Skeletal muscle cell (primary cell): ENCODE measurements at places on chromosomes 1 and 21.

DNA sequence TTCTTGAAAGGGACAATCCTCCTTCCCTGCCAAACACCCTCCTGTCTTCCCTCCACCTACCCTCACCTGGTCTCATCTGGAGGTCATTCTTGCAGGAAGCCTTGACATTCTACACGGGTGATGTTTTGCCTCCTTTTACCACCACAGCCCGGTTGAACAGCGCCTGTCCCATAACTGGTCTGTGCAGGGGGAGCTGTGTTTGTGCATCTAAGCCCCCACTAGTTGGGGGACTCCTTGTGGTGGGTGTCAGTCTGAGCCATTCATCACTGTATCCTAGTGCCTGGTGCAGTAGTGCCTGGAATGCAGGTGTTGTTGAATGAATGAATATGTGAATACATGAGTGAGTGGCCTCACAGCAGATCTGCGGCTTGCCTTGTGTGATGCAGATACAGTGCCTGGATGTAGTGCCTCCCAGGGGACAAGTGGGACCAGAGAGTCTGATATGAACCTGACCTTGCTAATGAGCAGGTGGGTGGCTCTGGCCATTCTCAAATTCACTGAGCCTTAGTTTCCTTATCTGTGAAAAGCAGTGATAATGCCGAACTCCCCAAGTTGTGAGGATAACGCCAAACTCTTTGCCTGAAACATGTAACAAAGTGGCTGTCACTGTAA is 79.8 kb downstream of the OMA1 start:
- no peak for DNase-seq

DNA sequence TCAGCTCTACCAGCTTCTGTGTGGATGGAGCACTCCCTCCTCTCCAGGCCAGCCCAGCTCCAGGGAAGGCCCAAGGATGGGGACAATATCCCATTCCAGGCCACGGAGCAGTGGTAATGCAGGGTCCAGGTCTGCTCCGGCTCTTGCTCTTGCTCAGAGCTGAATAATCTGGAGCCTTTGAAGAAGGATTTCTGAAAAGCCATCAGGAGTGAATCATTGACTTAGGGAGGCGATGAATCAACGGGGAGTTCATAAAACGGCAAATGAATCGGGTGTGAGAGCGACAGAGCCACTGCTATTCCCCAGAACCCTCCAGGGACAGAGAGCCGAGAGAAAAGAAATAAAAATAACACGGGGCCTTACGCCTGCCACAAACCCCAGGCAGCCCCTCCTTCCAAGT is 7.7 kb downstream of the POU3F1 start:
- no peak for DNase-seq

- DNase-seq = no peak
Measured at GRCh38 chr1:230537456-230537855, 104.8 kb upstream of the COG2 start.

DNA sequence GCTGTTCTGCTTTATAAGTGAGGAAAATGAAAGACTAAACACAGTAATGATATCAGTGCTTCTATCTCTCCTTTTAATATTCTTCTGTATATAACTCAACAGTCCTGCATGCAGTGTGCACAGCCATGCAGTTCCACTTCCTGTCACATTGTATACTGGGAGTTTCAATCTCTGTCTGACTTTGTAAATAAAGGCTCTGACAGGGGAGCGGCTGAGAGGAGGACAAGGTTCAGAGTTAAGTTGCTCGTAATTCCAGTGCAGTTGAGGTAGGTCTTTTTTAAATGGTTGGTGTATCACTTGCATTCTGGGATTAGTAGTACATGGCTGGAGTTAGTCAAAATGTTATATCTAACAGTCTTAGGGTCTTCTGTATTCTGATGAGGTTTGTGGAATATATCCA is 264.5 kb downstream of the OLFM3 start:
- no peak for DNase-seq

- DNase-seq = no peak
Measured at GRCh38 chr1:65255035-65255655, 54.2 kb upstream of the DNAJC6 start.

DNA sequence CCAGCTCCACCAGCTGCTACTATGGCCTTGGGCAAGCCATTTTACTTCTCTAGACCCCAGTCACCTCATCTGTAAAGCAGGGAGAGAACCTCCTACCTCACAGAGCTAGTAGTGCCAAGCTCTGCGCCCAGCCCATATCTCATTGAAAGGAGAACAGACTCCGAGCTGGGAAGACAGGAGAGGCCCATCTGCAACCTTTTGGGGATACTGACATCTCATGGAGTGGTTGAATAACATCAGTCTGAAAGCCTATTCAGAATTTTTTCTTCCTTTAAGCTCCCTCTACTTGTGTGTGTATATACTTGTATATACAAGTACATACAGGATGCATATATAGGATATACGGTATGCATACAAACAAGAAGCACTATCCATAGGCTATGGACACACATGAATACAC is 279.5 kb upstream of the POU3F1 start:
- DNase-seq = no peak

DNA sequence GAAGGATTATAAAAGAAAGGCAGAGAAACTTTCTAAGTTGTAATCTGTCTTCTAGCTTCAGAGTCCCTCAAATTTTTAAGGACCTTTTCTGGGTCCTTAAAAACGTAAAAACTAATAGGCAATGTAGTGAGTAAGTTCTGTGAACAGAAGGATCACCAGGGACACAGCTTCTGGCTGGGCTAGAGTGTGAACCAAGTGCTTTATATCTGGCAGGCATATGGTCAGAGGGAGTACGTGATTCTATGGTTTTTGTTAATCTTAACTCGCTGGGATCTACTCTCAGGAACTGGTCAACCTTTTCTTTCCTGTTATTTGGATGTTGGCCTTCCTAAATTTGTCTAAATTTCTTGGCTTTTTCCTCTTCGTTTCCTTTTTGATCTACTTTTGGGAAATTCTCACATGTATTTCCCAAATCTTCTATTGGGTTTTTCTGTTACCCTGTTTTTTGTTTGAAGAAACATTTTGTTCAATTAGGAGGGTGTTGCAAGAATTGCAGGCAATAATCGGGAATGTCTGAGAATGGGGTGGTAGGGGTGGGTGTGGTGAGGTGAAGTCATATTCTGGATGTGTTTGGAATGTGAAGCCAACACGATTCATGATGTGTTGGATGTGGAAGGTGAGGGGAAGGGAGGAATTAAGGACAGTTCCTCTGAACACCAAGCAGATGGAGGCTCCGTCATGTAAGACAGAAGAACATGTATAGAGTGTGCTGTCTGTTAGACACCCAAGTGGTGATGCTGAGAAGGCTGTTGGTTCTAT is 193.2 kb downstream of the FMN2 start:
- DNase-seq = no peak
